ENCODE measurements at places on chromosomes 1 and 21.

- no peak for DNase-seq
Measured at GRCh38 chr1:205508227-205508714, 3.8 kb downstream of the CDK18 start.

- DNase-seq, result no peak
Measured at GRCh38 chr1:67532452-67533216, 102.4 kb upstream of the SERBP1 start.

- no peak for DNase-seq
Measured at GRCh38 chr1:53220962-53221286, 490 bp upstream of the CZIB start.

GRCh38 chr1:112513112-112513870 is 4.5 kb downstream of the WNT2B start:
- no peak for DNase-seq

GRCh38 chr1:215710036-215710898 is 143.2 kb downstream of the KCTD3 start:
- DNase-seq, result no peak

- no peak for DNase-seq
Measured at GRCh38 chr1:97677702-97678101, 243.1 kb downstream of the DPYD start.

DNA sequence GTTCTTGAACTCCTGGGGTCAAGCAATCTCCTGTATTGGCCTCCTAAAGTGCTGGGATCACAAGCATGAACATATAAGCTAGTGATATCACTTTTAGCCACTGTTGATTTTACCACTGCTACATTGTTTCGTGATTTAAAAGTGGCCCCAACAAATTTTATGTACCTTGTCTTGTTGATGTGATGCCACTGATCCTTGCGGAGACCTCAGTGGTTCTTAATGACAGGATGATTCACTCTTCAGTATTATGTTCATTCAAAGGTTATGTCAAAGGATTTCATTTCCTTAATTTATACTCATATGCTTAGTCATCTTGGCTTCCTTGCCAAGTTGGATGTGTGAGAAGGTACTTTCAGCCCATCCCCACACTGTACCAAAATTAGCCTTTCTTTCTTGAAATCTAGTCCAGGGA is 12.1 kb downstream of the PRKACB start:
- no peak for DNase-seq

DNA sequence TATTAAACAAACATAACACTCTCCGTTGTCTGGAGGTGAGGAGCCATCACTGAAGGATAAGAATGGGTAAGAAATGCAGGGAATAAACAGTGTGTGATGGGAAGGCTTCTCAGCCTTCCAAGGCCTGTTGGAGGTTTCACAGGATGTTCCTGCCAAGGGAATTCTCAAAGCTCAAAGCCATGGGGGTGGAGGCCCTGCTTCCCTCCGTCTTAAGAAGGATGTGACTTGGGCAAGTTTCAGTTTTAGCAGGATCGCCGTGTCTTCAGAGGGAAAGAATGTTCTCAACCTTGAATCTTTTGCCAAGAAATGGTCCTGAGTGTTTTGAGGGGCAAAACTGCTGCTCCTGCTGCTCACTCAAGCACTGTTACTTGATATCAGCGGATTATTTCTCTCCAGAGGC is 41.7 kb upstream of the IL20 start:
- no peak for DNase-seq

GRCh38 chr1:180230791-180231505 is 884 bp downstream of the LHX4 start:
- no peak for DNase-seq

GRCh38 chr1:33346927-33347649 is 26.2 kb upstream of the A3GALT2 start:
- DNase-seq, result no peak

DNA sequence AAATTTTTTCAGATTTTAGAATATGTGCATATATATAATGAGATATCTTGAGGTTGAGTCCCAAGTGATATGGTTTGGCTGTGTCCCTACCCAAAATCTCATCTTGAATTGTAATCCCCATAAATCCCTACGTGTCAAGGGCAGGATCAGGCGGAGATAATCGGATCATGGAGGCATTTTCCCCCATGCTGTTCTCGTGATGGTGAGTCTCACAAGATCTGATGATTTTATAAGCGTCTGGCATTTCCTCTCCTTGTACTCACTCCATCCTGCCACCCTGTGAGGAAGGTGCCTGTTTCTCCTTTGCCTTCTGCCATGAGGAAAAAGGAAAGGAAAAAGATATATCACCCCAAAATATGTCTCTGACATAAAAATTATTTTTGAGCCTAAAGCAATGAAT is 64.6 kb downstream of the TOR3A start:
- DNase-seq, result no peak

DNA sequence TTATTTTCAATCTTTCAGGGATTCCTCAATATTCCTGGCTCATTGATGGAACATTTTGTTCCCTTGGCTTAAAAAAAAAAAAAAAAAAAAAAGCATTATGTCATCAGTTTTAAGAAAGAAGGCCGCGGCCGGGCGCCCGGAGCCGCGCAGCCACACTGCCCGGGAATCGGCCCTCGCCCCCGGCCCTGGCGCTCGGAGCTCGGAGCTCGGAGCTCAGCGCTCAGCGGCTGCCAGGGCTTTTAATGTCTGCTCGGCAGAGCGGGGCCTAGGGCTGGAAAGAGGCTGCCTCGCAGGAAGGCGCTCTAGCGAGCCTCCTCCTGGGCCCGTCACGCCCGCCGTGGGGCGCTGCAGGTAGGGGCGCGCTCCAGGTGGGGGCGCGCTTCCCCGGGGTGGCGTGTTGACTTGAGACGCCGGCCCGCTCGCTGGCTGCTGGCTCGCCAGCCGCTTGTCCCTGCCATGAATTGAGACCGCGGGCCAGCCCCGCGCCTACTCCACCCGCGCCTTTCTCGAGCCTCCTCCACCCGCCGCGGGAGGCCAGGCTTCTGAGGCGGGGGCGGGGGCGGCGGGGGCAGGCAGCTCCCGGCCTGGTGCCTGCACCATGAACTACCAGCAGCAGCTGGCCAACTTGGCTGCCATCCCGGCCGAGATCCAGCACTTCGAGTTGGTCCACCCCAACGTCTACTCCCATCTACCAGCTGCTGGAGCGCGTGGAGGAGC is 5.4 kb upstream of the TDRD5 start:
- DNase-seq, result no peak

DNA sequence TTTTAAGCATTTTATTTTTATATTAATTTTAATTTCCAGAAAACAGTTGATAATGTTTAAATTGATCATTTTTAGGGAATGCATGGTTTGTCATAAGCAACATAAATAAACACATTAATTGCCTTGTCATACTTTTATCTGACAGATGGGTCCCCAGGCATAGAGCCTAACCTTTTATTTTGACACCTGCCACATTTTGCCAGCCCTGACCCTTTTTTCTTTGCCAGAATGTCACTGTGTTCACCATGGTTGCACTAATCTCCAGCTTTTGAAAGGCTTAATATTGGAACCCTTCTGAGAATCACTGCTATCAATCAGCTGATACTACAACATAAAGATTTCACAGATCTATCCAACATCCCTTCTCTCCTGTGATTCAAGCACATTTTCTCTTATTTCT is 56.0 kb upstream of the DPYD start:
- DNase-seq, result no peak

DNA sequence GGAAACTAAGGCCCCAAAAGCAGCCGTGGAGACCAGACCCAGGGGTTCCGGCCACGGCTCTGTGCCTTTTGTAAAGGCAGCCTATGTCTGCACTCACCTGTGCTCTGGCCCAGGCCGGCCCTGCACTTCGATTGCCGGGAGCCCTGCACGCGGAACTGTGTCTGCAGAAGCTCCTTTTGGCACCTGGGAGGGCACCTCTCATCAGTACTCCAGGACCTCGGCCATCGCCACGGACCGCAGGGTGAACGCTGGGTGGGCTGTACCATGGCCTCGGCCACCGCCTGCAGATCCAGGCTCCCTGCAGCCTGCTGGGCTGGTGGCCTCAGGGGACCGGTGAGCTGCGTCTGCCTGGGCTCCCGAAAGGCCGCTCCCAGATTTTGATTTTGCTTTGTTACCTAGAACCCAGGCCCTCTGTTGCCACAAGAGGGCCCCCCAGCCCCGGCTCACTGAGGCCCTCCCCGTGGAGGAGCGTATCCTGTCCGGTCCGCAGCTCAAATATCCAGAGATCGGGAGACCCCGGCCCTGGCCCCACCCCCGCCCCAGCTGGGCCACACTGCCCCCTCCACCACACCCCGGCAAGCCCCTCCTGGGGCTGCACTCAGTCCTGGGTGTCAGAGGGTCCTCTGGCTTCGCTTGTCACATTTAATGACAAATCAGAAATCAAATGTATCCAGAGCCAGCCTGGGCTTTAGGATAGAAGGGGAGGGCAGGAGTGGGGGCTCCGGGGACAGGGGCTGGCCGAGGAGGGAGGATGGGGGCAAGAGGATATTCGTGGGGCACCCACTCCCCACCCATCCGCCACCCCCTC is 60.2 kb upstream of the PDE9A start:
- DNase-seq, result no peak

DNA sequence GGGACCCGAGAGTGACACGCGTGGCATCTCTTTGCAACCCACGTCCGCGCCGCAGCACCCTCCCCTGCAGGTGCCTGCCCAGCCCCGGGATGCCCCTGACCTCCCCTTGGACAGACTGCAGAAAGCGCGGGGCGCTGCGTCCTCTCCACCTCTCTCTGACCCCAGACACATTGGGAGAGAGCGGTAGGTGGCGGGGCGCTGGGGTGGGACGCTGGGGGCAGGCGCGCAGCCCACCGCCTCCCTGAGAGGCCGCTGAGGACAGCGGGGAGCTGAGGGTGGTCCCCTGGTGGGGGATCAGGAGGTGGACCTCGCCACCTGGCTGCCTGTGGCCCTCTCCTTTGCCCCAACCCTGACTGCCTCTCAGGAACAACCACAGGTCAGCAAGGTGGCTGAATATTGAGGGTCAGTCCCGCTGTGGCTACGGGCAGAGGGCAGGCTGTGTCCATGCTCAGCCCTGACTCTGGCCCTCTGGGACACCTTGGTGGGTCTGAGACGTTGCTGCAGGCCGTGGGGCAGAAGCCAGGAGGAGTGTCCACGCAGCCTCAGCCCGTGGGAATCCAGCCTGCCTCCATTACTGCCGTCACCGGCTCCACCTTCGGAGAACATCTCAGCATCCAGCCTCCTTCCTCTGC is 761 bp upstream of the UBE2J2 start:
- DNase-seq, result no peak

- DNase-seq, result no peak
Measured at GRCh38 chr21:29271927-29272333, 26.8 kb upstream of the BACH1 start.

DNA sequence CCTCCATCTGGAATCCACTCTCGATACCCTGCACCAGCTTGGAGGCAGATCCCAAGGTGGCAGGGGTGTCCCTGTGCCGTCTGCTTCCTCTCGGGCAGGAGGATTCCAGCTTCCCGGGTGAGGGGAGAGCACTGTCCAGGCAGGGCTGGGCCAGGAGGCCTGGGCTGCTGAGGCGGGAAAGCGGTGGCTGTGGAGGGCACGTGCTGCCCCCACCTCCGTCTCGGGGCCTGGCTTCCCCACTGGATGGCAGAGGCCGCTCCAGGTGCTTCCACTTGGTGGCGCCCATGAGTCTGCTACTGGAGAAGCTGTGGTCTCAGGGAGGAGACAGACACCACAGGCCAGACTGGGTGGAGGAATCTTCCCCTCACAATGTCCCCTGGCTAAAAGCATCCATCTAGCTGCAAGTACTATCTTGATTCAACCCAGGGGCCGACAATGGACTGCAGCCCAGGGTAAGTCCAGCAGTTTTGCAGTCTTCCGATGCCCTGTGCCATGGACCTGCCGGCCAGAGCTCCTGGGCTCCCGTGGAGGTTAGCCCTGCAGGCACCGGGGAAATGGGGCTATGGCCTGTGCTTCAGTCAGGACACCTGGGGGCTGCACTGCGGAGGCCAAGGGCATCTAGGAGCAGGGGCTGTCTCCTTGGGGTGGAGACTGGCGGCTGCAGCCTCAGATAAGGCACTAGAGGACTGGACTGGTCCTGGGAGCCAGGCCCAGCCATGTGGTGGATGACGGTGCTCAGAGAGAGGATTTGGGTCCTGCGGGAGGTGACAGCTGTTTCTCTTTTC is 41.3 kb upstream of the EIF4G3 start:
- no peak for DNase-seq

DNA sequence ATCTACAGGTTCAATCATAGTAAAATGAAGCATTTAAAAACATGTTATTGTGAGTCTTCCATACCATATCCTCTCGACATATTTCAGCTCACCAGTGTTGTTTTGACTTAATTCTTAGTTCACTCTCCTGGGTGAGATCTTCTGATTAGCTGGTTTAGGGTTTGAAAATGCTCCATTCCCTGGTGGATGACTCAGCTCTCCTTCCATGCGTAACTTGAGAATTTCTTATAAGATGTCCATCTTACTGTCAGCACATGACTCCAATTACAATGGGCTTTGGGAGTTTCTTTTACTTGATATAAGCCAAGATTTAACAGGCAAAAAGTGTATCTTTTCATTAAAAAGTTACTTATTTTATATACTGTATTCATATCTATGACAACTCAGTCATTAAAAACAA is 476.5 kb downstream of the BRINP3 start:
- no peak for DNase-seq

- DNase-seq, result no peak
Measured at GRCh38 chr1:5620997-5621396, 371.2 kb downstream of the NPHP4 start.

GRCh38 chr1:116909512-116910378 is at the start of gene PTGFRN:
Gene PTGFRN (plus strand): TSS chr1:116909916. CDS start chr1:116910204, 288 bp downstream.
- DNase-seq, result no peak
